ENCODE measurements at places on chromosomes 16 and 17.
A peak's percentile ranks its signal among the peaks of the same experiment; 100 is the strongest.

DNA sequence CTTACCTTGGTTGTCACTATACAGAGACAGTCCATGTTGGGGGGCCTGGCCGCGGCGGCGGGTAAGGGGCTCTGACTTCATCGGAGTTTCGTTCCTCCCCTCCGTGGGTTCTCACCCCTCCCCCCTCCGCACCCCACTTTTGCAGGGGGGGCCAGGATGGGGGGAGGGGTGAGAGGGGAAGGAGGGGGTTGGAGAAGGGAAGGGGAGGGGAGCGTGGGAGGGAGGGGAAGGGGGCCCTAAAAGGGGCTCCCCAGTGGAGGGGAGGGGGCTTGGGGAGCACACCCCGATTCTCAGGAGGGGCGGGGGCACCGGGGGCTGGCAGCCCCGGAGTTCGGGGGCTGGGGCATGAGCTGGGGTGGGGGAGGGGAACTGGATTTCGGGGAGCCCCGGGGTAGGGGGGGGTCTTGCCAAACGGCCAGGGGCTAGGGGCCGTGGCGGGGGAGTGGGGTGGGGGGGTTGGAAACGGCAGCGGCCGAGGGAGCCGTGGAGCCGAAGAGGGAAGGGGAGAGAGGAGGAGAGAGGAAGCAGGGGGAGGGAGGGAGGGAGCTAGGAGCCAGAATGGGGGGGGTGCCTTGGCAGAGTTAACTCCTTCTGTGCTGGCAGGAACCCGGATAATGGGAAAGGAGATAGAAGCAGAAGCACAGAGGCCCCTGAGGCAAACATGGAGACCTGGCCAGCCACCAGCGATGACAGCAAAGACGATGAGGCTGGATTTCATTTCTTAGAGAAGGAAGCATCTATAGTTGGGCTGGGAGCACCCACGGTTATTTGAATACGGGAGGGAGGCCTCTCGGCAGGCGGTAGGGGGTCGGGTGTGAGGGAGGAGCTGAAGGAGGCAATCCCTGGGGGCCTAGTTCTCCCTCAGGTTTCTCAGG is 2.3 kb downstream of the DLG4 start:
- peak; percentile 43 for DNase-seq

DNA sequence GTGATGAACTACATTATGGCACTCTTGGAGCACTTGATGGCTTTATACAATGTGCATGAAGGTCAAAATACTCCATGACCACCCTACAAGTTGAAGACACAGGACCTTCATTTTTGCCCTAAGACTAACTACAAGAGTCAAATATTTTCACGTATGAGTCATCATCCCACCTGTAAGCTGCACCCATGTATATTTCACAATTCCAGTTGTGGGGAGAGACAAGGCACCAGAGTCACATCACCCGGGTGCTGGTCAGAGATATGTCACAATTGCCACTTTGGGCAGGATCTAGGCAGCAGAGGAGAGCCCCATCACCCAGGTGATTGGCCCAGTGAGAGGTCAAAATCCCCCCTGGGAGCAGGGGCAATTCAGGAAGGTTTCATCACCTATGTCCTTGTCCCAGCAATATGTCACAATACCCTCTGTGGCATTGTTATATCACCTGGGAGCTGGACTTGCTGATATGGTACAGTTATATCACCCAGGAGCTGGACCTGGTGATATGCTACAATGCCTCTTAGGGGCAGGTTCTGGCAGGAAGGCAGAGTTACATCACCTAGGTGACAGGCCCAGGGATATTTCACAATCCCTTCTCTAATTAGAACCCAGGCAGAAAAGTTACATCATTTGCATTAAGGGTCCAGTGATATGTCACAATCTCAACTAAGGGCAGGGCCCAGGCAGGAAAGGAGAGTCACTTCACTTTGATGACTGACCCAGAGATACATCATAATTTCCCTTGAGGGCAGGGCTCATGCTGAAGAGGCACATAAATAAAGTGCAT is 1839.2 kb downstream of the TP53TG3F start:
- peak; percentile 71 for DNase-seq

GRCh38 chr16:2610781-2611498 is 71.4 kb upstream of the KCTD5 start:
- no peak for DNase-seq

GRCh38 chr17:76471498-76472257 is 4.3 kb downstream of the AANAT start:
- DNase-seq, result no peak

DNA sequence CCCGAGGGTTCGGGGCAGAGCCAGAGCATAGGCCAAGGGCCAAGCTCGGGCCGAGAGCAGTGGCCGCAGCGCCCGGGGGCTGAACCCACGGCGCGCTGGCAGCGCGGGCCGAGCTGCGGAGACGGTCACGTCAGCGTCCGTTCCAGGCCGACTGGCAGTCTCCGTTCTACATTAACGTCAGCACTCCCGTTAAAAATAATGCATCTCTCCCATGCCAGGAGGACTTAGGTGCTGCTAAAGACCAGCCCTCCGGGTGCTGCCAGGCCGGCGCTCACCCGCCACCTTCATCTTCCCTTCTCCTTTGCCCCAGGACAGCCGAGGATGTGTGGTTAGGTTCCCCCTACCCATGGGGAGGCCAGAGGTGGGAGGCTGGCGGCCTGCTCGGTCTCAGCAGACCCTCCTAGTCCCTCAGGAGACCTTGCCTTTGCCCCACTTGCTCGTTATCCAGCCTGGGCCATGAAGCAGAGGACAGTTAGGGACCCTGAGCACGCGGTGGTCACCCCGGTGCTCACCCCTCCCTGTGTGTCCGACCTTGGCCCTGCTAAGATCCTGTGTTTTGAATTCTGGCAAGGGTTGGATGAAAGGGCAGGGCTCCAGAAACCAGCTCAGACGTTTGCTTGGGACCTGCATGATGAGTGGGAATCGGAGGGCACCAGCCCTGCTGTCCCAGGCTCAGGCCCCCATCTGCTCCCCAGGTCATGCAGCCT is 572 bp downstream of the MPG start:
- DNase-seq, result peak; percentile 25

- peak; percentile 26 for DNase-seq
Observed at GRCh38 chr16:69340095-69340644, 598 bp downstream of the NIP7 start.

DNA sequence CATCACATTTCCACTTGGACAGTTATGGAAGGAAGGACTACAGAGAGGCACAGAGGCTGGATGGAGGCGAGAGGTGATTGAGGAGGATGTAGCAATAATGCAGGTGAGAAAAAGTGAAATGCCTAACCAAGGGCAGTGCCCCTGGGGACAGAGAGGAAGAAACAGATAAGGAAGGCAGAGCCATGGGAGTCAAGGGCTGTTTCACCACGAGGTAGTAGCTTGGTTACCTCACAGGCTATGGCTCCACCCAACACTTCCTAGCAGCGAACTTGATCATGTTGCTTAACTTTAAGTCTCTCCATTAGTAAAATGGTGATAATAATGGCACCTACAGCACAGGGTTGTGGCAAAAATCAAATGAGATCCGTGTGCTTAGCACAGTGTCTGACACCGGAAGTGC is 83.9 kb downstream of the YPEL2 start:
- DNase-seq, result no peak

- no peak for DNase-seq
Observed at GRCh38 chr16:23842137-23842600, 6.4 kb downstream of the PRKCB start.

- DNase-seq, result peak; percentile 77
Observed at GRCh38 chr16:31451681-31452351, 7.5 kb upstream of the ARMC5 start.

GRCh38 chr16:2904100-2904921 is 7.4 kb upstream of the FLYWCH1 start:
- DNase-seq, result peak; percentile 84

DNA sequence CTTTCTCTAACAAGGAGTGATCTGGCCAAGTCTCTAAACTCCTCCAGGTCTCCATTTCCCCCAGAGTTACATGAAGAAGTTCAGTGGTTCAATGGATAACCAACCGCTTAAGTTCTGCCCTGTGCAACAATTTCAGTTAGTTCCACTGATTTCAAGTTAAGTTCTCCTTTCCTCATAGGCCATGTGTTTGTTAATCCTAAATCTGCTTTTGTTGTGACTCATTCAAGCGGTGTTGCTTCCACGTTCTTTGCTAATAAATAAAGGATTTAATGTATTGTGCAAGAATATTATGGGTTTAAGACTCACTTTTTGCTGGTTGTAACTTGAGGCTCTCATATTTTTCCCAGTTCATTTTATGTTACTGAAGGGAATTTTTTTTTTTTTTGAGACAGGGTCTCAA is 36.3 kb downstream of the GNA13 start:
- DNase-seq, result peak; percentile 84

- no peak for DNase-seq
Observed at GRCh38 chr16:26386096-26386495, 680.6 kb upstream of the C16orf82 start.

DNA sequence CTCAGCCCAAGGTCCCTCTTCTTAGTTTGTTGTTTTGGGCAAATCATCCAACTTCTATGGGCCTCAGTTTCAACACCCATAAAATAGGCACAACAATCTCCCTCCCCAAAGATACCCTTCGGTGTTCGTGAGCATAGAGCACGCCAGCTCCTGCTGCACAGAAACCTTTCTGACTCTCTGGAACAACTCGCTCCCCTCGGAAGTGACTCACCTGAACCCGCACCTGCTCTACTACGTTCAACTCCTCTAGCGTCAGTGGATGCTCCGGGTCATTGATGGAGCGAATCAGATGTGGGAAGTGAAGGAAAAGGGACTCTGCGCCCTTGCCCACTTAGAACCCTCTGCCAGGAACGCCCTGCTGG is 445 bp downstream of the CIAO2B start:
- peak; percentile 38 for DNase-seq

DNA sequence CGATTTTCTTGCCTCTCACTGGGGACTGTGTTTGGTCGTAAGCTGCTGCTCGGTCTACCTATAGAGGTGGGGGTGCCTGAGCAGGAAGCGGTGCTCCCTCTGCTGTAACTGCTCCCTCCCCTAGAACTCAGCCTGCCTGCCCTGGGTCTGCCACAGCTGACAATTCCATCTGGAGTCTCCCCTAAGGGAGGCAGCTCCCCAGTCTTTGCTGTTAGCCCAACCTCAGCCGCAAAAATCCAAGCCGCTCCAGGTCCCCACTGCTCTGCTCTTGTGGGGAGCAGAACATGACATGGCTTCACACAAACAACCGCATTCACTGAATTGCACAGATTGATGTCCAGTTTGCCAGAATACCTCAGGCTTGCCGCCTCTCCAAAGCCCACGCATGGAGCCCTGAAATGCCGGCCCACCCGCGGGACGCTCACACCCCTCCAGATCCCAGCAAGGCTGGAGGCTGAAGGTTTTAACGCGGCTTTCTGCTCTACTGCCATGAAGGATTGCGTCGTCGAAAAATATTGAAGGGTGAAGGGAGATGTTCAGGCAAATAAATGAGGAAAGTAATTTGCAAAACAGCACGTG is 221.5 kb upstream of the FOXF1 start:
- DNase-seq, result no peak

- DNase-seq, result peak; percentile 13
Observed at GRCh38 chr16:53984936-53985335, 281.0 kb downstream of the FTO start.

GRCh38 chr16:2799859-2800226 is 1.6 kb downstream of the PRSS41 start:
- peak; percentile 46 for DNase-seq

DNA sequence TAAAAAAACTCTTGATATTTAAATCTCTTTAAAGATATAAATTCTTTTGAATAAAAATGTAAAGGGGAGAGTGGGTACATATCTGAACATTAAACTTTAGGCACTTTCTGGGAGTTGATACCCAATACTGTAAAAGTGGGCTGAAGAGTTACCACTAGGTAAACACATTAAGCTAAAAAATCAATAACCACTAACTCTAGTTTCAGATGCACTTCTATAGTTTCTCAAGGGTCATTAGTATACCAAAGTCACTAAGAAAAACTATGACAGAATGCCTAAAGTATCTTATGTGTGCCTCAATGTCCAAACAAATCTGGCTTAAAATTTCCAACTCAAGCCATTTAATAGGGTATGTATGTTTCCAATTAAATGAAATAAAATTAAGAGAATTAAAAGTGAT is 13.1 kb upstream of the CFDP1 start:
- DNase-seq, result no peak

- DNase-seq, result no peak
Observed at GRCh38 chr16:56042416-56042815, 148.9 kb upstream of the GNAO1 start.

DNA sequence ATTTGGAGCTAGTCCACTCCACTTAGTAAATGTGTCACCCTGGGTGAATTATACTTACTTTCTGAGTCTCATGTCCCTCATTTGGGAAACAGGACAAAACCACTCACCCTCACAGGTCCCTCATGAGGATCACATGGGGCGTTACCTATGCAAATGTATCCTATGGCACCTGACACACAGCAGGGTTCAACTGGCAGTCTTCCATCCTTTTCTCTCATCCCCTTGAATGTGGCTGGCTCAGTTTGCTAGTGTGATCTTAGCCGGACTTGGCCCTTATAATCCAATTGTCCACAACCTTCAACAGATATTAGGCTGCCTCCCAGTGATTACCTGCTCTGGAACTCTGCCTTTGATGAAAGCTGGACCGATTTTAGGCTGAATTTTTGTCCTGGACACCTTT is 308.8 kb downstream of the MAP2K6 start:
- no peak for DNase-seq

DNA sequence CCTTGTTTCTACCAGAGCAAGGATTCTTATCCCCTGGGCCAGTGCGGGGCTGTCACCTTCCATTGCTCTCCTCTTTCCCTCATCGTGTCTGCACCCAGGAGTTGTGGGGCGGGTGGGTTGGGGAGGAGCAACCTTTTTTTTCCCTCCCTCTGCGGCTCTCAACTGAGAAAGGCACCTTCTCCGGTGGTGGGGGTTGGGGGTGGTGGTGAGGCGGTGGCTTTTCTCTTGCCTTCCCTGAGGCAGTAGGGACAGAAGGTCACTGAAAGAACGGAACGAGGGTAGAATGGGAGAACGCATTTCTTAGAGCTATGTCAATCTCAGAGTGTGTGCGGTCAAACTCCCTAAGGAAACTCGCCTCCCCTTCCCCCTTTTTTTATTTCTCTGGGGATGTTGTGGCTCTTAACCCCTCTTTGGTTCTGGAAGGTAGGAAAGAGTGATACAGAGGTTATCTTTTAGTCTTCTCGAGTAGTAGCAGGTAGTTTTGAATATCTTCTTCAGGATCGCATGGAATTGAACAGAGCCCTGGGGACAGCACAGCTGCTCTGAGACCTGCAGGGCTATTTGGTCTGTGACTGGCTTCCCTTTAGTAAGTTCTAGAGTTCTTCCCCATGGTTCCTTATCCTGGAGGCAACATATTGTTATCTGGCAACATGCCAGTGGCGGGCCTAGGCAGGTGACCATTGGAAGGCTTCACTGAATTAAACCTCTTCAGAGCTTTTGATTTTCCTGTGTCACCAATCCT is 994 bp downstream of the CLTC start:
- DNase-seq, result peak; percentile 58

- no peak for DNase-seq
Observed at GRCh38 chr16:87451563-87452210, 41.1 kb downstream of the ZCCHC14 start.

- no peak for DNase-seq
Observed at GRCh38 chr17:18968345-18968744, 16.4 kb downstream of the SLC5A10 start.

Data from MCF 10A (cell line).